Left renal pelvis (tissue), 4 donors: ENCODE measurements at places on chromosomes 5 and 9. TPM values are rescaled to one million over a fixed set of nuclear protein-coding genes. Genes with fewer than 3 reads are reported as not detected.

RNF180 gene
- polyA plus RNA-seq: 2.2 TPM

ZNF483 gene
- polyA plus RNA-seq: 3.2 TPM

PCDHB4 gene
- polyA plus RNA-seq: 1.3 TPM

FOXD4 gene
- 0.20 TPM for polyA plus RNA-seq

SLC36A2 gene
- 8.9 TPM for polyA plus RNA-seq

PCDHA1 gene
- polyA plus RNA-seq: not detected

GRCh38 chr9:87198716-87199115, 251.4 kb upstream of the GAS1 start:
- DNase-seq: no peak

GRCh38 chr9:92614763-92615461, 55.0 kb downstream of the IPPK start:
- DNase-seq: no peak

- DNase-seq: no peak
Observed at GRCh38 chr5:11012295-11012694, 251.3 kb upstream of the DAP start.

DNA sequence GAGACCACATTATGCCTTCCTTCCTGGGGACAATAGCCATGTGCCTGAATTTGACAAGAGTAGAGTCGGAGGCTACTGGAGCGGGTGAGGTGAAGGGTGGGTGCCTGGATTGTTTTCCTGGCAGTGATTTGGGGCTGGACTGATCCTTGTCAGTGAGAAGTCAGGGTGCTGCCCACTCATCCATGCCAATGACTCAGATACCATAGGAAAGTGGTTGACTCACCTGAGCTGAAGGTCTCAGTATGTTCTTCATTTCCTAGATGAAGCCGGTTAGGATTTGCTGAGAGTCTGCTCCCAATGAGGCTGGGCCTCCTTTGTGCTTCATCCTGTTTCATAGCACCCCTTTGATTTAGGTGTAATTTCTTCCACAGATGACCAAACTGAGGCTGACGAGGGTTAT, 366.0 kb downstream of the KDM4C start:
- no peak for DNase-seq

- no peak for DNase-seq
Observed at GRCh38 chr9:123406691-123407216, 50.8 kb downstream of the CRB2 start.

- no peak for DNase-seq
Observed at GRCh38 chr9:70143394-70144130, 99.9 kb downstream of the MAMDC2 start.

- no peak for DNase-seq
Observed at GRCh38 chr9:97412626-97413385, 910 bp downstream of the TDRD7 start.

- DNase-seq: no peak
Observed at GRCh38 chr5:132470010-132470392, 20.6 kb downstream of the IRF1 start.

DNA sequence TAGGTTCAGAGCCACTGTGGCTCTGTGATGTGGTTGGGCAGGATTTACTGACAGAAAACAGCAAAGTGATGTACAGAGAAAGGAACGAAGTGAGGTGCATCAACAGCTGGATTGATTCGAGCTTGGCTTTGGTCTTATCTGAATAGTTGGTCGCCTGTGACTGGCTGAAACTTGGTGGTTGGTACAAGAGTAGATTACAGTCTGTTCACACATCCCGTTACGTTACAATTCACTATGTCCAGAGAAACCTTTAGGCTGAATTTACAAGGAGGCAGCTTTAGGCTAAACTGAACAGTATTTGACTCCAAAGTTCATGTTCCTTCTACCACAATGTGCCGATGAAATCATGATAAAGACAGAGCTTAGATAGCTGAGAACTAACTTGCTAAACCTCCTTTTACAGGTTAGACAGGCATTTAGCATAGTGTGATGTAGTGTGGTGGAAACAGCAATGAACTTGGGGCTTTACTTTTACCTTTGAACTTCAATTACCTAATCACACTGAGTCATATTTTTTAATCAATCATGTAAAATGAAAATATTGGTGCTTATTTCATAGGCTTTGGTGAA, 210.2 kb upstream of the PUM3 start:
- DNase-seq: no peak

DNA sequence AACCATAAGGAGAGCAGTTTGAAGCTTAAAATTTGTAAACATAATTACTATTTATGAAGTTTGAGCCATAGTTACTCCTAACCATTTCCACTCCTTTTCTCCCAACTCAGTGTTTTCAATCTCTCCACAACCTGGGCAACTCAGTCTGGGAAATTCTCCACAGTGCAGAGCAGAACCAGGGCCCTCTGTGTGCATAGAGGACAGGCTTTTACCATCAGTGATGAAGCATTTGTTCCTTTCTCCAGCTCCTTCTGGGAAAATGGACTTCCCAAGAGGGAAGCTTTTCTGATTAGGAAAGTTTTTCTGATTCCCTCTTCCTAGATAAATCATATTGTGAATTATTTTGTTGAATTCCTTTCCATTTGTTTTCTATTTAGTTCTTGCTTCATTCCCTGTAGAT, 132.3 kb upstream of the MPDZ start:
- DNase-seq: no peak

DNA sequence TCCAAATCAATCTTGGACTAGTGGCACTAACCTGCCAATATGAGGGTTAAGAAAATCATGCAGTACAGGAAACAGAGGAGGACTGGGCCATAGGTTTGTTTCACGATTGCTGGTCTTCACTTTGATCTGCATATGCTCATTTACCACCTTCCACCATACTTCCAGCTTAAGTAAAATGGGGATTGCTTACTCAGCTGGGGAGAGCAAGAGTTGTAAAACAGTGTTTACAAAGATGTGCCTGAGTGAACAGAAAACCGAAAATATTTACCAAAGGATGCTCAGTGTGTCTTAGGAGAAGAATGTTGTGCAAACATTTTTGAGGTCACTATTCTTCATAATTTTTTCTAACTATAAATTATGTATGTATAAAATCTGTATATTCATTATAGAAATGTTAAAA, 65.1 kb upstream of the DNAH5 start:
- no peak for DNase-seq

DNA sequence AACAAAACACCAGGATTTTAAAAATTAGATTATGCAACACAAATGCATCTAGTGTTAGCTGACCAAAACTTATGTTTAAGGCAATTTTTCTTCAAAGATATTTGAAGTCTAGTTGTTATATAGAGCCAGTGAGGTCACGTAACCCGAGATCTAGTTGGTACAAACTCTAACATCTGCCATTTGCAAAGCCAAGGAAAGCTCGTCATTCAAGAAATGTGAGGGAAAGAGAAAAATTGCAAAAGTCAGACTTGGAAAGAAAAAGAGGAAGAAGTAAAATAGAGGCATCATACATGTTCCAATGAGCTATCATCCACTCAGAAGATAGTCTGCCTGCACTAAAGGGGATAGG, 293.4 kb upstream of the PUM3 start:
- DNase-seq: no peak

GRCh38 chr5:33072726-33073125, 361.6 kb downstream of the NPR3 start:
- no peak for DNase-seq
